SIG-M5 (cell line): ENCODE measurements at places on chromosomes 11 and 22.

GRCh38 chr11:3995307-3995706, 99.3 kb upstream of the RRM1 start:
- no peak for DNase-seq

DNA sequence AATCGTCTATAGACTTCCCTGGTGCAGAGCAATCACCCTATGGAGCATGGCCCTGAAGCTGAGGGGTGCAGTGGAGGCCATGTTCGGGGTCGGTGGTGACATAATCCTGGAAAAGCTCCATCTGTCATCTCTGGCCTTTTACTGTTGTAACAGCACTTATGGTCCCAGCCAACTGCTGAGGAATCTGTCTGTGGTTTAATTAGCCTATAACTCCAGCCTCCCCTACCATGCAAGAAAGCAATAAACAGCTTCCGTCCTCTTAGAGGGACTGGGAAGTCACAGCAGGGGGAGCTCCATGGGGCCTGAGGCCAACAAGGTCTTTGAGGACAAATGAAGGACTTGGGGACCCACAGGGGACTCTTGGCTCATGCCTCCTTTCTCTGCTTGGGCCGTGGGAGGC, 159.1 kb upstream of the NECTIN1 start:
- DNase-seq = no peak

- no peak for DNase-seq
These were observed 17.4 kb downstream of the AMOTL1 start for GRCh38 chr11:94785509-94785908.

GRCh38 chr11:42913731-42914130, 398.1 kb upstream of the API5 start:
- no peak for DNase-seq

DNA sequence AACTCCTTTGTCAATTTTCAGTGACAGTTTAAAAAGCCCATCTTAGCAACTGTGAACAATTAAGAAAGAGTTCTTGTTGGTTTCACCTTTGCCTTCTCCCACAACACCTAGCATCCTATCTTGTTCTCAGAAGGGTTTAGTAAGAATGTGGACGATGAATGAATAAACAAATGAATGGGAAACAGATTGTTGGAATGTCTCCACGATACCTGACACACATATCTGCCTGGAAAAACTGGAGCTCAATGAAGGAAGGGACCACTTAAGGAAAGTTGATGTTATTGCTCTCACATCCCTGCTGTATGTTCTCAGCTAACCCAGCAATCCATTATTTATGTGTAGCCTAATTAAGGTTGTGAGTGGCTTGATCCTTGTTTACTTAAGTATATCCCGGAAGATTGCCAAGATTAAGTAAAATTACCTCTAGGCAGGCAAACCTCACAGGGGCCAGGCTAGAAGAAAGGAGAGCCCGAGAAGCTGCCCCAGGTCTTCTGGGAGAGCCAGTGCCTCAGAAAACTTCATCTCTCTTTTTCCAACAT, 286.4 kb downstream of the NXPE2 start:
- no peak for DNase-seq

GRCh38 chr11:120659076-120659475, 147.5 kb downstream of the GRIK4 start:
- no peak for DNase-seq

DNA sequence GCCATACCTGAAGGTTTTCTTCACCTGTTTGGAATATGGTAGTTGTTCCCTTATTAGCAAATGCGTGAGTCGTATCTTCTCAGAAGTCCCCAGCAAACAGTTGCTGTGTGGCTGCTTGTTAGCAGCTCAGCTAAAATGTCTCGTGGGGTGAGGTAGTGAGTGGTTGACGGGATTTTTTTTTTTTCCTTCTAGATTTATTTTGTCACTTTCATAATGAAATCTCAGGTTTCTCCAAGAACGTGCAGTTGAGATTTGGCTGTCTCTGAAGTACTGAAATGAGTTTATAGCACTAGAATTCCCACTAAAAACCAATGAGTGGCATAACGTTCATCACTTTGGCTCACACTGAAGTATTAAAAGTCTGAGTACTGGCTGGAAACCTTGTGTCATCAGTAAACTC, 16.8 kb downstream of the RCN1 start:
- no peak for DNase-seq

DNA sequence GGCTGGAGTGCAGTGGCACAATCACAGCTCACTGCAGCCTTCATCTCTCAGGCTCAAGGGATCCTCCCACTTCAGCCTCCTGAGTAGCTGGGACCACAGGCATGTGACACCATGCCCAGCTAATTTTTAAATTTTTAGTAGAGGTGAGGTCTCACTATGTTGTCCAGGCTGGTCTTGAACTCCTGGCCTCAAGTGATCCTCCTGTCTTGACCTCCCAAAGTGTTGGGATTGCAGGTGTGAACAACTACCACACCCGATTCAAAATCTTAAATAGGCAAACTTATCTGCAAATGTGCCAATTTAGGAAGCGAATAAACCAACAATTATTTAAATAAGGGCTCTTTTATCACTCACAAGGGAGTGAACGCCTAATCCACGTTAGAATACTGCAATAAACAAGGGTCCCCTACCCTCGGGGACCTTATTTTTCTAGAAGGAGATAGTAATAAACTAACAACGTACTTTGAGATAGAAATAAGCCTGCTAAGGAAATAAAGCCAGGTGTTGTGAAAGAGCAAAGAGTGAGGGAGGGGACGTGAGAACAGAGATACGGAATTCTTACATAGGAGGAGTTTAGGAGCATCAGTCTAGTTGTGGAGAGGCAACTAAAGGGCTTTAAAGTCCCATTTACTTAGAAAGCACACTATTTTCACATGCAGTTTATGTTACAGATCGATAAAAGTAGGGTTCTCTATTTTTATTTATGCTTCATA, 3.0 kb upstream of the WEE1 start:
- DNase-seq = no peak

DNA sequence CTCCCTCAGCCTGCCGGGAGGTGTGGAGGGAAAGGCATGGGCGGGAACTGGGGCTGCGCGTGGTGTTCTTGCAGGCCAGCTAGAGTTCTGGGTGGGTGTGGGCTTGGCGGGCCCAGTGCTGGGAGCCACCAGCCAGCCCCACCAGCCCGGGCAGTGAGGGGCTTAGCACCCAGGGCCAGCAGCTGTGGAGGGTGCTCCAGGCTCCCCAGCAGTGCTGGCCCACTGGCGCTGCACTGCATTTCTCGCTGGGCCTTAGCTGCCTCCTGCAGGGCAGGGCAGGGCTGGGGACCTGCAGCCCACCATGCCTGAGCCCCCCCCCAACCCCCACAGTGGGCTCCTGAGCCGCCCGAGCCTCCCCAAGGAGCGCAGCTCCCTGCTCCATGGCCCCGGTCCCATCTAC, 304.2 kb downstream of the KCNA4 start:
- no peak for DNase-seq

GRCh38 chr11:8327761-8328192, 64.1 kb upstream of the LMO1 start:
- no peak for DNase-seq

DNA sequence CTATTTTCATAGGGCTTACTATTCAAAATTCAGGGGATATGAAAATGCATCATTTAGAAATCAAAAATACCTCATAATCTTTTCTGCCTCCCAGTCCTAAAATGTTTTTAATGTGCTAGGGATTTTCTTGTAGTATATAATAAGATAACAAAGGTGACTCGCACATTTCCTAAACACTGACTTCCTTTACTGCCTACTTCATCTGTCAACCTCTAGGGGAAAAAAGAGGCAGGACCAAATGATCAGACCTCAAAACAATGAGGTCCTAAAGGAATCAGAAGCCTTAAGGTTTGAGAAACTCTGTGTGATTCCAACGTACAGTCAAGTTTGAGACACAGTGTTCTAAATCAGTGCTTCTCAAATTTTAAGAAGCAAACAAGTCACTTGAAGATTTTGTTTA, 56.1 kb upstream of the POU2AF2 start:
- no peak for DNase-seq

DNA sequence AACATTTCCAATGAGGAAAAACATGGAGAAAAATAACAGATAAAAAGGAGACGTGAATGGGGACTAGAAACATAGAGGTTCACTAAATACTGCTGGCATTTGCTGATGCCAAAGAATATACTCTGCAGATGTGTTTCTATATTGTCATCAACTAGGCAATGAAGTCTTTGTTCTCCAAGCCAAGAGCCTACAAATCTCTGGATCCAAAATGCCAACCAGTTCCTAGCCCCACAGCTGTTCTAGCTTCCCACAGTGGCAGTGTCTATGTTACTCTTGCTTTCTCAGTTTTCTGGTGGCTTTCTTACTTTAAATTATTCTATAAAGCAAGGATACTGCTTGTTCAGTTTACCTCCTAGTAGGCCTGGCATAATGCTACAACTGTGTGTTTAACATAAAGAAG, 977.9 kb upstream of the CCDC90B start:
- DNase-seq = no peak

- no peak for DNase-seq
These were observed 1.9 kb downstream of the CLDN5 start for GRCh38 chr22:19522190-19522880.

- DNase-seq = no peak
These were observed 58.3 kb downstream of the LRRC32 start for GRCh38 chr11:76612226-76612625.

- no peak for DNase-seq
These were observed 149.3 kb upstream of the B3GAT1 start for GRCh38 chr11:134561331-134561720.

GRCh38 chr11:34358258-34358727, 483 bp upstream of the ABTB2 start:
- DNase-seq = no peak

- DNase-seq = no peak
These were observed 66.7 kb downstream of the HSD17B12 start for GRCh38 chr11:43747130-43747802.

DNA sequence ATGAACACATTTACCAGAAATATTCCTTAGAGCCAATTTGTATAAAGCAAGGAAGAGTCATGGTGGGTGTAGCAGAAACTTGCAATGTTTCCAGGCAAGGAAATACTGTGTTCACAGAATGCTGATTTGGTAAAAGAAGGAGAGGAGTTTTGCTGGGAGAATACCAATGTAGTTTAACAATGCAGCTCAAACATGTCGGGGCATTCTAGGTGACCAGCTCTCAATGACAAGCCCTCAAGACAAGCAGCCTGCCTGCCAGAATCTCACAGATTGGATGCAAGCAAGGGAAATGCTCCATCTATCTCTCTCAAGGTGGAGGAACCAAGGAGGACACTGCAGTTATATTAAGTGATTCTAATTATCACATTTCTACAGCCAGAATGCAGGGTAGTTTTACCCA, 190.4 kb downstream of the MAML2 start:
- DNase-seq = no peak

- no peak for DNase-seq
These were observed 344.4 kb upstream of the CADM1 start for GRCh38 chr11:115848611-115849010.

DNA sequence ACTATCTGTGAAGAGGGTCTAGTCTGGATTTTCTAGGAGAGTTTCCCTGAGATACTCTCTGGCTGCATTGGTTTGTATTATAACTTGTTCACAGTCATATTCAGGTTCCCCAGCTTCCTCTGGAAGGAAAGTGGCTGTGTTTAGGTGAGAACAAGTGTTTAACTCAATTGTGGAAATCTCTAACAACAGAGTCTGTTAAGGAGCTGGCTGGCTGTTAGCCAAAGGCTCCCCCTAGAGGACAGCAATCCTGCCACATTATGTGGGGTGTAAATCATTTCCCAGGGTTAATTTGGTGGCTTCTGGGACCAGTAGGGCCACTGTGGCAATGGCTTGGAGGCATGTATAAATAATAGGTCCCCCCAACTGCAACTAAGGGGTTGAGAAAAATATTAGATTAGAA, 18.4 kb downstream of the MS4A6E start:
- DNase-seq = no peak

DNA sequence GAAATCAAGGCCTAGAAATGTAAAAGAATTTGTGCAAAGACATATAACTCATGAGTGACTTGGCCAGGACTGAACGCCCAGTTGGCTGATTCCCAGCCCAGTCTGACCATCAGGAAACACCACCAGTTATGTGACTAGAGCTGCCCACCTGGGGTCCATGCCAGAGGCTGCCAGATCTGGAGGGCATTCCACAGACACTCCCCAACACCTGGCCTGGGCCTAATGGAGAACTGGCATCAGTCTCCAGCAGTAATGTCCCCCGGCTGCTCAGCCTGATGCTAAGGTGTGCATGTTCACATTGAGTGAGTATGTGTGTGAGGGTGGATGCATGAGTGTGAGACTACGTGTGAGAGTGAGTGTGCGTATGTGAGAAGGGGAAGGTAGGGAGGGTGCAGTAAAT, 15.7 kb downstream of the PLAAT3 start:
- no peak for DNase-seq

- DNase-seq = no peak
These were observed 765 bp downstream of the RCOR2 start for GRCh38 chr11:63915961-63916836.

DNA sequence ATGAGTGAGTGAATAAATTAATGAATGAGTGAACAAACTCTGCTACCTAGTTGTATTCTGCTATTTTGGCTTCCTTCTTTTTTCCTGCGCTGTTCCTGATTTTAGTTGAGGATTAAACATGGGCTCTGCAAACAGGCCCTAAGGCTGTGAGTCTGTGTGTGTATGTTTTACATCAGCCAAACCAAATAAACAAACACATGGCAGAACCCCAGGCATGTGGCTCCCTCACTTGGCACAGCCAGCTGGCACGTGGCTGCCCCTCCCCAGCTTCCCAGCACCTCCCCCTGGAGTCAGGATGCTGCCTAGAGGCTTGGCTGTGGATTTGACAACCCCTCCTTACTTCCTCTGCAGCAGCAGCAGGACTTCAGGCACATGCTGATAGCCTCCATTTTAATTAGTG, 593.2 kb downstream of the INSC start:
- DNase-seq = no peak

- DNase-seq = no peak
These were observed 74.2 kb downstream of the TRMU start for GRCh38 chr22:46409631-46410210.

- DNase-seq = no peak
These were observed 46.4 kb downstream of the RCN1 start for GRCh38 chr11:32137263-32137662.

- no peak for DNase-seq
These were observed 150.2 kb upstream of the POU2AF2 start for GRCh38 chr11:111095327-111095726.

DNA sequence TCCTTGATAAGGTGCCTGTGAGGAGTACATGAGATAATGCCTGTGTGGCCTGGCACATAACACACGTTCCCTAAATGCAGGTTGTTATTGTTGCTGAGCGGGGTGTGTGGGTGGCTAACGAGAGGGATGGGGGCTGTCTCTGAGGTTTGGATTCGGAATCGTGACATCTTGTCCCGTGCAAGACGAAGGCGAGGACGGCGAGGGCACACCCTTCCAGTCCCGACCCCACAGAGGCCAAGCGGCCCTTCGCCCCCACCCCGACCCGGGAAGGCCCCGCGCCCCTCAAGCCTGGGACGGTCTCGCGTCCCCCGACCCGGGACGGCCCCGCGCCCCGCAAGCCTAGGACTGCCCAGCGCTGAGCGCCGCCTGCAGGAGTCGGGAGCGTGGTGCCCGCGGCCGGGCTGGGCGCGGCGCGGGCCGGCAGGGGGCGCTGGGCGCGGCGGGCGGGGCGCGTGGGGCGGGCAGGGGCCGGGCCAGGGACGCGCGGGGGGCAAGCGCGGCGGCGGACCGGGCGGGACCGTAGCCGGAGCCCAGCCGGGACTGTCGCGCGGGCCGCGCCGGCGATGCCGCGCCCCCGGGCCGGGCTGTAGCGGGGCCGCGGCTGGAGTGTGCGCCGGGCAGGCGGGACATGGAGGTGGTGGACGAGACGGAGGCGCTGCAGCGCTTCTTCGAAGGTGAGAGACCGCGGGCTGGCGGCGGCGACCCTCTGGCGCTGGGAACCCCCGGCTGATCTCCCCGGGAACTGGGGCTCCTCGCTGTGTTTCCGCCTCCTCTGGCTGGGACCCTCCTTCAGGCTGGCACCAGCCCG, at the start of gene MYRF:
TSS of gene MYRF (plus strand) at position 520 of the 808 bp plus-strand sequence. CDS start at position 629, 109 bp downstream.
- no peak for DNase-seq

- no peak for DNase-seq
These were observed 8.9 kb upstream of the PPP2R1B start for GRCh38 chr11:111774955-111775710.
